Large intestine (tissue), 12 donors: ENCODE measurements at places on chromosomes 12 and 14.

- no peak overlapping the region for H3K27ac ChIP-seq
- DNase-seq, result no peak
- H3K4me1 ChIP-seq, result peaks cover 3% of the 10 kb centered on the region
- H3K36me3 ChIP-seq, result no peaks in the 10 kb centered on the region
- no peak overlapping the region for H3K4me3 ChIP-seq
Measured at GRCh38 chr14:50855558-50855957, 16.3 kb upstream of the ABHD12B start.

- no peak for DNase-seq
- H3K4me1 ChIP-seq, result peaks cover 20% of the 10 kb centered on the region
- no peak overlapping the region for H3K4me3 ChIP-seq
- no peaks in the 10 kb centered on the region for H3K27me3 ChIP-seq
- no peak overlapping the region for H3K27ac ChIP-seq
Measured at GRCh38 chr12:89781946-89782550, 73.4 kb upstream of the ATP2B1 start.

- H3K4me1 ChIP-seq, result no peaks in the 10 kb centered on the region
- no peak for DNase-seq
- no peaks in the 10 kb centered on the region for H3K36me3 ChIP-seq
- H3K27me3 ChIP-seq, result peaks cover 4% of the 10 kb centered on the region
- no peak overlapping the region for H3K4me3 ChIP-seq
Measured at GRCh38 chr12:47993491-47993890, 10.8 kb downstream of the COL2A1 start.

GRCh38 chr12:752695-753610 lies 574 bp downstream of the WNK1 start:
- H3K4me3 ChIP-seq, result peak overlapping the region; percentile 91
- peak; percentile 68 for DNase-seq
- H3K27me3 ChIP-seq, result no peaks in the 10 kb centered on the region

- peaks cover 6% of the 10 kb centered on the region for H3K4me1 ChIP-seq
- H3K4me3 ChIP-seq, result peak overlapping the region; percentile 40
- H3K27me3 ChIP-seq, result peaks cover 20% of the 10 kb centered on the region
- no peaks in the 10 kb centered on the region for H3K36me3 ChIP-seq
Measured at GRCh38 chr12:106137530-106138356, 1.0 kb downstream of the NUAK1 start.
